Smooth muscle cell of the brain vasculature (primary cell): ENCODE measurements at places on chromosomes 2 and 18.

GRCh38 chr2:86695053-86695691, 24.9 kb upstream of the RMND5A start:
- no peak for DNase-seq

- no peak for DNase-seq
These were observed 11.0 kb downstream of the IL18R1 start for GRCh38 chr2:102366406-102367112.

- DNase-seq, result no peak
These were observed 132.5 kb upstream of the OSR1 start for GRCh38 chr2:19490846-19491435.

DNA sequence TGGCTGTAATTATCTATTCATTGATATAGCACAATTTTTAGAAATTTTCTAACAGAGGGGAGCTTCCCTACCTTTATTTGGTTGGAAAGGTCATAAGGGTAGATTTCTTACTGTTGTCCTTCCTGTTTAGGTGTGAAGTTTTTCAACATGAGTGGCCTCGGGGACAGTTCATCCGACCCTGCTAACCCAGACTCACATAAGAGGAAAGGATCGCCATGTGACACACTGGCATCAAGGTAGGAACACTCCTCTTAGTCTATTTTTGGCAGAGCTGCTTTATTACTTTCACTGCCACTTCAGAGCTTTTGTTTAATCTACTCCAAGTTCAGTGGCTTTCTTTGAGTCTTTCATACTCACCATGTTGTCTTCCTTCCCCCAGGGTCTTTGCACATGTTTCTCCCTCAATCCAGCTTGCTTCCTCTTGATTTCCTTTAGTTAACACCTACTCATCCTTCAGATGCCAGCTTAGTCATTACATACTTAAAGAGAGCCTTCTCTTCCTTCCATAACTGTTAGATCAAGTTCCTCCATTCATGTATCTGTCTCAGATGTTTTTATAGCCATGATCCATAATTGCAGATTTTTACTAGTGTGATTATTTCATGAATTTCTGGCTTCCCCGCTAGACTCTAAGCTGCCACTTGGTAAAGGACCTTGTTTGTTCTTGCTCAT, 134.5 kb downstream of the PTRHD1 start:
- no peak for DNase-seq

DNA sequence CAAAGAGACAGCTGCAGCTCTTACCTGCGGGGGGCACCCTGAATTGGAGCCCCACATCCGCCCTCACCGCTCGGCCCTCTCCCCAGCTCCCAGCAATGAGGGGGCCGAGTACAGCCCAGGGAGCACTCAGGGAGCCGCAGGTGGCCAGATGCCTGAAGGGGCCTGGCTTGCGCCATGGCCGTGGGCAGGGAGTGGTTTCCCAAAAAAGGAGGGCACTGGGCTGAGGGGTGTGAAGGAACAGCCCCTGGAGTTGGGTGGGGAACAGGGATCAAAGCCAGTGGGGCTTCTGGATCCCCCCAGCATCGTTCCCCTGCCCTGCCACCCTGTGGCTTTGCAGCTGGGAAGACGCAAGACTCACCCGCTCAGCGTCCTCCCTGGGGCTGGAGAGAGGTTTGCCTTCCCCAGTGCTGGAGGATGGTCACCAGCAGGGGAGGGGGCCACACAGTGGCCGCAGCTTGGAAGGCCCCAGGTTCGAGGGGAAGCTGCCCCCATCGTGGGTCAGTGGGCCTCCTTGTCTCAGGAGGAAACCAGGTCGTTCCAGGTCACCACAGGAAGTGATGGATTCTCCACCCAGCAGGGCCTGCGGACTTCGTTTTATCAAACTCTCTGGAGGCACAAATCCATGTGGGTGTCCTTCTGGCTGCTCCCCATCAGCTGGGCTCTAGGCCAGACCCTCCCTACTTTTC, 68.2 kb upstream of the HPCAL1 start:
- DNase-seq, result no peak

- DNase-seq, result no peak
These were observed 455.4 kb downstream of the CMPK2 start for GRCh38 chr2:6410313-6410712.

DNA sequence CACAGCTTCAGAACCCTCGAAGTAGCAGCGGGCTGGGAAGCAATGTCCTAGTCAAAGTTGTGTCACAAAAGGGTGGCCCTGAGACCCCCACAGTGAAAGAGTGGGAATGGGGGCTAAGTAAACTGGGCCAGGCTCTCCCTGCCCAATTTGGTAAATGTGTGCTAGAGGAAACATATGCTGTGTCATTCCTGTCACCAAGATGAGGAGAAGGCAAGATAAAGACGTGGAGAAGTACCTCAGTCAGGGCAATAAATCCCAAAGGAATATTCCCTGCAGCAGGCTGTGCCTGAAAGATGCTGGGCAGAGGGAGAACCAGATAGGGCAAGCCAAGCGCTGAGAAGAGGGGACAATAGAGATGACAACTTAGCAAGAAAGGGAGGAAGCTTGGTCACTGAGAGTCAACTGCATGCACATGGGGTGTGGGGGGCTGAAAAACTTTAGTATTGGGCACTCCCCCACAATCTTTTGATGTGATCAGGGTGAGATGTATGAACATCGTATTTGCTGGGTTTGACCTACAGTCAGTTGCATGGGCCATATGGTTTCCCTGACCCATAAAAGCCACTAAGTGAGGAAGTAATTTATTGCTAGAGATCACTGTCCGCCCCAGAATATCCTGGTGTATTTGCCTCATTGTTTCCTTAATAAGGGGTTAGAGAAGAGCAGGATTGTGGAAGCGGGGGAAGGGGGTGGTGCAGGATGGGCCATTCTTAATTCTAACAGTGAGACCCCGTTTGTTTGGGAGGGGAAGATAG, 49.9 kb upstream of the CXCR4 start:
- DNase-seq, result no peak

DNA sequence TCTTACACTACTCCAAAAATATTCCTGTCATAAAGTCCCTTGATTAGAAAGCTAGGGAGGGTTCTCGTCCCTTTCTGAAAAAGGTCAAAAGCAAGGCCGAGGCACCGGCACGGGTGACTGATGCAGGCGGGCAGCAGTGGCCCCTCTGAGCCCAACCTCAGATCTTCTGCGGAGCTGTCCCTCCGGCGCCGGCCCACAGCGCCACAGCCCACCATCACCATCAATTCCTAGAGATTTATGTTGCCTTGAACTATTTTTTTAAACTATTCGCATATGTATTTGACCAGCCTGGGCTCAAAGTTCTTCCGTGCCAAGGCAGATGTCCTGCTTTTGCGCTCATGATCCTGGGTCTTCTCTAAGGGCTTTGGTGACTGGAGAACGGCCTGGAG, 26.8 kb downstream of the PRELID3A start:
- no peak for DNase-seq

- peak; percentile 29 for DNase-seq
These were observed 216.4 kb downstream of the STK39 start for GRCh38 chr2:168030862-168031624.

GRCh38 chr2:24509425-24509824, 18.4 kb downstream of the NCOA1 start:
- no peak for DNase-seq

DNA sequence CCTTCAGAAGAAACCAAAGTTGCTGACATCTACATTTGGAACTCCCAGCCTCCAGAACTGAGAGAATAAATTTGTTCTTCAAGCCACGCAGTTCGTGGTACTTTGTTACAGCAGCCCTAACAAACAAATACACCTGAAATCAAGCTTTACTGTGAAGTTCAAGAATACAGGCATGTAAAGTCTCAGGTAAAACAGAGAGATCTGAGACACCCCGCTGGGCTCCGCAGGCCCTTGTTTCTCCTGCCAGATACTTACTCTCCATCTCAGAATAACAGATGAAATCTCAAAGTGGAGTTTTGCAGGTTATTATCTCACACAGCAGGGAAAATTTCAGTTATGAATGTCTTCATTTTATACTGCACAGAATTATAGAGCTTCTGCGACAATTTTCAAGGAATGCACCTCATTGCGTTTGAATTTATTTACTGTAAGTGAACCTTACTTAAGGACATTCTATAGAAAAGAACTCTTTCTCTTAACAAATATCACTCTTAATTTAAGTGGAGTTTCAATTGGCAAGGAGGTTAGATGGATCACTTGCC, 492.4 kb upstream of the LRATD1 start:
- DNase-seq, result no peak

GRCh38 chr2:241680827-241681599, 5.6 kb downstream of the DTYMK start:
- no peak for DNase-seq

GRCh38 chr2:13676269-13676668, 956.2 kb upstream of the LRATD1 start:
- DNase-seq, result no peak

DNA sequence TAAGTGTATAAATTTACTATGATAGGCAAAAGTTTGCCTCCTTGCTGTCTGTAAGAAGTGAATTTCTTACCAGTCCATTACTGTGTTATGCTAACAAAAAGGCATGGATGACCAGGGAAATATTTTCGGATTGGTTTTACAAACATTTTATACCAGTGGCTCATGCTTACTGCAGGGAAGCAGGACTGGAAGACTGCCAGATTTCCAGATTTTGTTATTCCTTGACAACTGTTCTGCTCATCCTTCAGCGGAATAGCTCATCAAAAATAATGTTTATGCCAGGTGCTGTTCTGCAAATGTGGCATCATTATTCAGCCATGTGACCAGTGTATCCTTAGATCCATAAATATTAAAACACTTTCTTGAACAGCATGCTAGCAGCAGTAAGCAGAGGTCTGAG, 40.4 kb upstream of the NETO1 start:
- peak; percentile 32 for DNase-seq

DNA sequence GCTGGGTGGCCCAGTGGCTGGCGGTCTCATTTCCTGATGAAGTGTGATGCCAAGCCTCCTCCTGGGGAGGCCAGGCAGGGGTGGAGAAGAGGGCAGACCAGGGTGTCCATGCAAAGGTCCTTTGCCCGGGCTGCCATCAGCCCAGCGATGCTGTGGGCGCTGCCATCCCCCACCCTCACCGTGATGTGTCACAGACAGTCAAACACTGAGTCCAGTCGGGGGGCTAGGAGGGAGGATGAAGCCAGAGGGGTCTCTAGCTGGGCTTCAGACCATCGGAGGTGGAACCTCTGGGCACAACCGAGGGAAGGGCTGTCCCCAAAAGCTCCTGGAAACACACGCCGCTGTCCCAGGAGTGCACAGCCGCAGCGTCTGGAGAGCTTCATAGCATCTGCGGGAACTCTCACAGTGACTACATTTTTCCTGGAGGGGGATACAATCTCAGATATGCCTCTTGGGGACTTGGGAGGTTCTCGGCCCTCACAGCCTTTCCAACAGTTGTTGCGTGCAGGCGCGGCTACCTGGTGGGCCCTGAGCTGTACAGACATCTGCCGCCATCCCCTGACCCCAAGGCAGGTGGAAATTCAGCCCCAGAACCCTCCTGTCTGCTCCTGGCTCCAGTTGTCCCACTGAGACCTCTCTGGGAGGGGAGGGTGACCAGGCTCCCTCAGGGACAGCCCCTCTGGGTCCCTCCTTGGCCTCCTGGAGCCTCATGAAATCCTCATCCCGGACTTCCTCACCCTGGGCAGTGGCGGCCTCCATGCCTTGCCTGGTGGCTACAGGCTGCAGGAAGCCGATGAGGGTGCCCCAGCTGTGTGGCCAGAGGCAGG, 26.5 kb upstream of the OTOS start:
- no peak for DNase-seq

DNA sequence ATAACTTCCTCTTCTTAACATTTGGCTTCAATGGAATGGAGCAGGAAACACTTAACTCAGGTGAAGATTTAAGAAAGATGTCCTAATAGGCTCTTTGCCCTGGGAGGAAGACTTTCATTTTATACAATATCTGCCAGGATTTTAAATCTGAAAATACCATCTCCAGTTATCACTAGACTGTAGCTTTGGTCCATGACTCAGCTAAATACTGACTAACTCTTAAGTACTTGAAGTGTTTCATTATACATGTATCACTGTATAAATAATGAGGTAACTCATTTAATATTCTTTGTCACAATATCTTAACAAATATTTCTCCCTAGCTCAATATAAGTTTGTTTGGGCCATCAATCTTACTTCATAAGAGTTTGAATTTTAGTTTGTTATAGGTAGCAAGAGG, 34.7 kb downstream of the RBKS start:
- DNase-seq, result no peak

DNA sequence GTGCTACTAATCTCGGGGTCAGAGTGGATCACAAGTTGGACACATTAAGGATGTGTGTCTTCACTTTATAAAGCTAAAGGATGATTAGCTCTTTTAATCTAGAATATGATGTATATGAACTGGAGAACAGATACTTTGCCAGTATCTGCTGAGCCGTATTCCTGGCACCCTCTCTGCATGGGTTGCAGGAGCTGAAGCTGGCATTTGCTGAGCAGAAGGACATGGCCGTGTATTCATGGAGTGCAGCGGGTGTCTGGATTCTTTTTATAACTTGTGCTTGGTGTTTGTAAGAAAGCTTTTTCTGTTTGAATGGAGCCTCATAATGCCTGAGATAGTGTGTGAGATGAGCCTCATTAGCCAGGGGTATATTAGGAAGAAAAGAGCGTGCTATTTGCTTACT, 103.9 kb upstream of the MCFD2 start:
- DNase-seq, result no peak

DNA sequence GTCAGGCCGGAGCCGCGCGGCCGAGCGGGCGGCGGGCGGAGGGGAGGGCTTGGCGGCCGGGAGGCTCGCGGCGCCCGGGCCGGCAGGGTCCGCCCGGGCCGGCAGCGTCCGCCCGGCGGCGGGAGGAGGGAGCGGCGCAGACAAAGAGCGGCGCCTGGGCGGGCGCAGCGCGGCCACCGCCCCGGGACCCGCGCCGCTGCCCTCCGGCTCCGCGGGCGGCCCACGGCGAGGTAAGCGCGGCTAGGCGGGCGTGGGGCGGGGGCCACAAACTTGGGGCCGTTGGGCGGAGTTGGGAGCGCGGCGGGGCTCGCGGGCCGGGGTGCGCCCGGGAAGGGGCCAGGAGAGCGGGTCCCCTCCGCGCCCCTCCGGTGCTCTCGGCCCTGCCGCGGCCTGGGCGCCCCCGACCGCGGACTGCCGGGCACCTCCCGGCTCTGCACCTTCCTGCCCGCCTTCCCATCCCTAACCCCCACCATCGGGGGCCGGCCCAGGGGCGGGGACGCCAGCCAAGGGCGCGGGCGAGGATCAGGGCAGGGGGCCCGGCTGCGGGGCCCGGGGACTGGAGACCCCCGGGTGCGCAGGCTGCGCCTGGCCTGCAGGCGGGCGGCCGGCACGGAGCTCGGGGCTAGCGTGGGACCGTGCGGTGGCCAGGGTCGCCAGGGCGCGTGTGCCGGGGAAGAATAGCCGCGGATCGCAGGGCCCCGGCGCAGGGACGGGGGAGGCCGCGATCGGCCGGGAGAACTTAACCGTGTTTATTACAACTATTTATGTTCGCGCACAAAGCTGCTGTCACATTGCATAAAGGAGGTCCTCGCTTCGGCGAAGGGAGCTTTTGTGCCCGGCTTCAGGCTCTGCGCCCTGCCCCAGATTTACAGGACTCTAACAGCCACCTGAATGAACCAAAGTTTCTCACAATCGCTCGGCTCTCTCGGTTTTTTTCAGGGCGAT, at the start of gene NCK2:
Gene NCK2 (plus strand): TSS at position 4 of the 945 bp plus-strand sequence. CDS start 110,152 bp downstream, outside the sequence.
- no peak for DNase-seq

DNA sequence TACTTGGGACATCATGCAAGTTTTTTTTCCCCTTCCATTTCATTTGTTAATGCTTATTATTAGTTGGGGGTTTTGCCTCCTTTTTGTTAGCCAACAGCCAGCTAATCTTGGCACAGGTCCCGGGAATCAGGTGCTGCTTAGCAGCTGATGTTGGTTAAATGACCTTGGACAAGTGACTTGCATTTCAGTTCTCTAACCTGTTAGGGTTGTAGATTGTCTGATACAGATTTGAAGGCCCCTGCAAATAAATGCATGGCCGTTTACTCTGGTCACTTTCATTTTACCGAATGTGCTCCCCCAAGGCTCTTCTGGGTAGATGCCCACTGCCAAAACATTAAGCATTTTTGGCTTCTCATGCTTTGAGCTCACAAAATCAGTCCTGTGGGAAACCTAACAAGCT, 120.9 kb downstream of the SPTBN1 start:
- DNase-seq, result no peak
